DMS153 (cell line): ENCODE measurements at places on chromosomes 11 and 22.

DNA sequence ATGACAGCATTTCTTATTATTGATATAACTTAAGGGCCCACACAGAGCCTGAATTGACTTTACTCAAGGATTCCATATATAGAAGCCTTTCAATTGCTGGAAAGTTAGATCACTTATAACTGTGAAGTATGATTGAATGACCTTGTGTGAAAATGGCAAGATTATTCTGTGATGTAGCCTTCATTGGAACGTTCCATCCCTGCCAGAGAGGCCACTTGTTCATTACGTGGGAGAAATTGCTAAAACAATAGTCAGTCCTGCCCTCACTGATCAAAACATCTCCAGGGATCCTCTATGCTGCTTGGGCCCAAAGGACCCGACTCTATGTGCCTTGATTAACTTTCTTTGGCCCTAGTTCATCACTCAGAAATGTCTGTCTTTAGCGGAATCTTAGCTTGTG lies 159.5 kb upstream of the BLID start:
- no peak for DNase-seq

DNA sequence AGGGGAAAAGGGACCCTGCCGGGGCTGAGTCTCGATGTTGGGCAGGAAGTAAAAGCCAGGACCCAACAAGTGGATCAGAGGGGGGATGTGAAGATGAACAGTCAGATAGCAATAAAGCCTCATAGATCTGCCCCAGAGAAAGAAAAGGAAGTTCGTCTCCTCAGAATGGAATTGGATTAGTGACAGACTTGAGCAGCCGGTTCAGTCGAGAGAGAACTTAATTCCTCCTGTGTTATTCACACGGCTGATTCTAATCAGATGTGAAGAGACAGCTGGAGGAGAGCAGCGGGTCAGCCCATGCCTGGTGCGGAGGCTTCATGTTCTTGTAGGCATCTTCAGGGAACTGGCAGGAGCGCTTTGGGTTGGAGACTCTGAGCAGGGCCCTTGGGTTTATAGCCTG lies 29.3 kb upstream of the CABP7 start:
- no peak for DNase-seq

GRCh38 chr22:16917144-16918003 lies 90.6 kb downstream of the GAB4 start:
- DNase-seq, result peak; percentile 54

- DNase-seq, result no peak
Observed at GRCh38 chr11:117898059-117898458, 21.6 kb upstream of the FXYD6 start.

- no peak for DNase-seq
Observed at GRCh38 chr22:50087646-50088045, 2.2 kb upstream of the MOV10L1 start.

DNA sequence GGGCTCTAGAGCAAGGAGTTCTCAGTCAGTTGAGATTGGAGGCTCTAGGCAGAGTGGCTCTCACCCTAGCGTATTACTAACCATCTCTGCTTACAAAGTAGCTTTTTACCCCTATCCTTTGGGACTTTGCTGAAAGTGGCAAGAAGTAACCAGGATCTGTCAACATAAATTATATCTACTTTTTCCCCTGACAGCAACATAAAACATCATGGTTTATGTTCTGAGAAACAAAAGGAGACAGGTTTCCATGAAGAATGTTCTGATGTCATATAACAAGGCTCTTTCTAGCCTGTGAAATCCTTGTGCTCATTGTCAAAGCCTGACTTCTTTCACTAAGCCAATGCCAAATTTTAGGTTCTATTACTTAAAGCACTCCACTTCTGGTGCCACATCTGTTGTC lies 7.2 kb upstream of the EIF3M start:
- DNase-seq, result no peak

DNA sequence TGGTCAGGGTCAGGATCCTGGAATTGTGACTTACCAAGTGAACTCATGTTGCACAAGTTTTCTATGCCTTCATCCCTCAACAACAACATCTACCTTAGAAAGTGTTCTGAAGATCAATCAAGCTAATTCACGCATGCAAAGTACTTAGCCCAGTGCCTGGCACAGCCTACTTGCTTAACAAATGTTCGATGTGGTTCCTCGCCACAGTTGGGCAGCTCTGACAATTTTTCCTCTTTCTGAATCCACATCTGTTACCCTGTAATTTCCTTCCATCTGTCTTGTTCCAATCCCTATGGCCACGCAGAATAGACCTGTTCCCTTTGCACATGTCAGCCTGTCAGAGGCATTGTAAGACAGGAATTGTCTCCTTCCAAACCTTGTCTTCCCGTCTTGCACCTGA lies 1415.2 kb downstream of the TBC1D22A start:
- DNase-seq, result no peak

DNA sequence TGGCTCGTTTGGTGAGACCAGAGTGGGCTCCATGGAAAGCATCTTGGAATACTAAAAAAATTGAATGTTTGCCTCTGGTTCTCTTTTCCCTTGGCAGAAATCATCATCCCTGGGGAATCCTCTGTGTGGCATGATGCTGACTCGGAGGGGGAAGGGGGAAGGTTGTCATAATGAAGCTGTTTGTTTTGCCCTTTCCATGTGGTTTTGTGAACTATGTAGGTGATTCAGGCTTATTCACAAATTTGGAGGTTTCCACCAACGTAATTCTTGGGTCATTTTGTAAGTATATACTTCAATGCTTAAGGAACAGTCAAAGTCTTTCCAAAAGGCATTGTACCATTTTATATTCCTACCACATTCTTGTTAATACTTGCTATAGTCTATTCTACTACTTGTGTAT lies 754.0 kb upstream of the FAT3 start:
- no peak for DNase-seq

DNA sequence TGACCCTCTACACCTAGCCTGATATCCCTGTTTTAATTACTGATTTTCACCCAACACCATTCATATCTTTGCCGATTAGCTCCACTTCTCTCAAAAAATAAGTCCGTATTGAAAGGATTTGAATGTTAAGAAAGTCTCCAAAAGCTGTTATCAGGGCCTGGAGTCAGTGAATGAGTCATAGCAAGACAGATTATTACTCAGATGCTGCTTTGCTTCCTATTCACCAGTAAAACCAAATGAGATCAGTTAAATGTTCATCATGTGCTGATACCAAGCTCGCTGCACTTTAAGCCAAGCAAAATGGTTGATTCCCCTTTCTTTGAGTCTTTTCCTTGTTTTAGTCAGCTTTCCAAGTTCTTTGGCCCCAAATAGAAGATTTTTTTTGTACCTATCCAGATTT lies 228.4 kb downstream of the FAT3 start:
- no peak for DNase-seq

- no peak for DNase-seq
Observed at GRCh38 chr11:22477312-22477711, 139.1 kb downstream of the SLC17A6 start.

GRCh38 chr11:121715405-121715804 lies 262.6 kb upstream of the SORL1-AS1 start:
- no peak for DNase-seq

GRCh38 chr11:78112582-78113275 lies 26.7 kb downstream of the ALG8 start:
- no peak for DNase-seq

- DNase-seq, result no peak
Observed at GRCh38 chr11:9313648-9314290, 624 bp downstream of the TMEM41B start.

- no peak for DNase-seq
Observed at GRCh38 chr11:72833811-72834493, 19.7 kb downstream of the ATG16L2 start.

DNA sequence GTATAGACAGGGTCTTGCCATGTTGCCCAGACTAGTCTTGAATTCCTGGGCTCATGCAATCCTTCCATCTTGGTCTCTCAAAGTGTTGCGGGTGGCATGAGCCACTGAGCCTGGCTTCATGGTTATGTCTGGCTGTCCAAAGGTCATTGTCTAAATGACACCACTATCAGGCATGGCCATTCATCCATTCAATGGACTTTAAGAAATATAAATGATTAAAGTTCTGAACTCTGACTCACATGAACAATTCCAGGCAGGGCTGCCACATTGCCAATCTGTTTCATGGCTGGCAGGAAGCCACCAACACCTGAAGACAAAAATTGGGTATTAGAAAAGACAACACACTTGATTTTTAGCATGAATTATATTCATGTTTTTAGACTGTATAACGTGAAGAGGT lies 4.1 kb downstream of the RTCB start:
- DNase-seq, result no peak

GRCh38 chr11:46335890-46336562 lies 11.2 kb upstream of the DGKZ start:
- DNase-seq, result no peak
